ENCODE measurements at places on chromosomes 3 and 15.

DNA sequence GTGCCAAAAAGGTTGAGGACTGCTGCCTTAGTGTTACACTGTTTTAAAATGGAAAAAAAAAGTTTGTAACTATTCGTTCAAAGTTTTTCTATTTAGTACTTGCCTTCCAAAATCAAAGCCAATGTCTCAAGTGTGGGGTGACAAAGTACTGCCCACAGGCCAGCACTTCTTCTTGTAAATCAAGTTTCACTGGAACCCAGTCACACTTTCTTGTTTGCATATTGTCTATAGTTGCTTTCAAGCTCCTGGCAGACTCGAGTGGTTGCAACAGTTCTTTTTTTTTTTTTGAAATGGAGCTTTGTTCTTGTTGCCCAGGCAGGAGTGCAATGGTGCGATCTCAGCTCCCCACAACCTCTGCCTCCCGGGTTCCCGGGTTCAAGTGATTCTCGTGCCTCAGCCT, 75.3 kb upstream of the RPL35A start:
- no peak for DNase-seq

GRCh38 chr3:105905328-105905727, 36.5 kb upstream of the CBLB start:
- DNase-seq = no peak

- DNase-seq = no peak
These were observed 3.2 kb downstream of the DTWD1 start for GRCh38 chr15:49624056-49624455.

DNA sequence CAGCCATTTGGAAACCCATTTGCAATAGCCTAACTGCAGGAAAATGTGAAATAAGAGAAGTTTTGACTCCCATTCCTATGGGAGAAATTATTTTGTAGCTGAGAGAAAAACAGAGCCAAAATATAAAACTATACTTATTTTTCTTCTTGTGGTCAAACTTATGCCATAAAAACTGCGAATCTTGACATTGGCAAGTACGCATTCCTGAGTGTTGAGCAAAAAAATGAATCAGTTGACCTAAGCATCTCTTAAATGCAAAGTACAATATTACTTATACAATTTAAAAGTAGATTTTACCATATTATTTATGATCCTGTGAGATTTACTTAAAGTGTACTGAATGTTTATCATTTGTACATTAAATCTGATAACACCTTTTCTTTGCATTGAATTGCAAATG, 50.1 kb upstream of the CMC1 start:
- DNase-seq = no peak

GRCh38 chr3:180341516-180341915, 260.4 kb upstream of the TTC14 start:
- no peak for DNase-seq

DNA sequence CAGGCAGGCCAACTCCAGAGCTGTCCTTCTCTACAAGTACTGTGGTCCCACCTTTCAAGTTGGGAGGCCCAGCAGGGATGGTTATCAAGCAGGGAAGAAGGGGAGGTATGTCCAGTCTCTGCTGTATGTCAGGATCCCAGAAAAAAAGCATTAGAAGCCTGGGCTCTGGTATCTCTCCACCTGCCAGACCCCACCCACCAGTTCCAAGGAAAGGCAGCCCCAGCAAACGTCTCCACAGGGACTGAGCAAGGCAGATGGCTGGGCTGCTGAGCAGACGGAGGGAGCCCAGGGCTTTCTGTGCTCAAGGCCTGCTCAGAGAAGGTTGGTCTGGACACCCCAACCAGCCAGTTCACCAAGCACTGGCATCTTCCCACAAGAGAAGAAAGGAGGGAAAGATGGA, 287.8 kb downstream of the XXYLT1 start:
- no peak for DNase-seq

GRCh38 chr3:11014253-11014652, 21.7 kb downstream of the SLC6A1 start:
- DNase-seq = no peak

DNA sequence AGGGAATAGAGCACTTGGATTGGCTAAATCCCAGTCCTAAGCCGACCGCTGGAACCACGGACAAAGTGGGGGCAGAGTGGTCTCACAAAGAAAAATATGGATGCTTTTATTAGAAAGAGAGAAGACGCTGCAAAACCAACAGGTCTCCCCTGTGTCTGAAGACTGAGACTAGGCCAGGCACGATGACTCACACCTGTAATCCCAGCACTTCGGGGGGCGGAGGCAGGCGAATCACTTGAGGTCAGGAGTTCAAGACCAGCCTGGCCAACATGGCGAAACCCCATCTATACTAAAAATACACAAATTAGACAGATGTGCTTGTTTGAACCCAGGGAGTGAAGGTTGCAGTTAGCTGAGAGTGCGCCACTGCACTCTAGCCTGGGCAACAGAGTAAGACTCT, 61.8 kb downstream of the ZDHHC19 start:
- no peak for DNase-seq

- DNase-seq = no peak
These were observed 138.9 kb upstream of the COL8A1 start for GRCh38 chr3:99499235-99500158.

DNA sequence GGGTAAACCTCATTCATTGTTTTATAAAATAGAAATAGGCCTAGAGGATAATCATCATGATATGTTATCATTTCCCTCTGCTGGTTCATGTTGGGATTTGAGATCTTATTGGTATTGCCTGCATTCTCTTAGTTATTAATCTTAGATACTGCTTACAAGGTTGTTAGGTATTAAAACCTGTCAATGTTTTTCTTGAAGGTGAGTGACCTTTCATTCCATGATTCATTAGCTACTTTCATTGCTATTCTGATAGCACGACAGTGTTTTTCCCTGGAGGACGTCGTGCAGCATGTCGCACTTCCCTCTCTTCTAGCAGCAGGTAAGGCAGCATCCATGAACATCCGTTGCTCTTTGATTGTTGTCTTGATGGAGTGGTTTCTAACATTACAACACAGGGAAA, 17.1 kb downstream of the P2RY12 start:
- DNase-seq = no peak

DNA sequence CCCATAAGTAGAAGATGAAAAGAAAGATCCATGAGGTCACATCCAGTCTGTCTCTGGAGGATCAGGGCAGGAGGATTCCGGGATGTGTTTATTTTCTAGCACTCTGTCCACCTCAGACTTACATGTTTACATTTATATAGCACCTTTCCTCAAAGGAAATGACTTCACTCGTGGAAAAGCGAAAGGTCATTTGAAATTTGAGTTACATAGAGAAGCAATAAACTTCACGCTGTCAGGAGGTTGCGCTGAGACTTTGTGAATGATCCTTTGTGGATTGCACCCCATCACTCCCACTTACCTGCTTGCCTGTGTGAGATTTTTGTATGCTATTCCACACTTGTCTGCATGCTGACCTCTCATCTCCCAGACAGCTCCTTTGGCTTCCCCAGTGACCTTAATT, 540.5 kb downstream of the AGBL1 start:
- DNase-seq = no peak

- DNase-seq = no peak
These were observed 248.9 kb downstream of the SLCO3A1 start for GRCh38 chr15:92102395-92102755.

DNA sequence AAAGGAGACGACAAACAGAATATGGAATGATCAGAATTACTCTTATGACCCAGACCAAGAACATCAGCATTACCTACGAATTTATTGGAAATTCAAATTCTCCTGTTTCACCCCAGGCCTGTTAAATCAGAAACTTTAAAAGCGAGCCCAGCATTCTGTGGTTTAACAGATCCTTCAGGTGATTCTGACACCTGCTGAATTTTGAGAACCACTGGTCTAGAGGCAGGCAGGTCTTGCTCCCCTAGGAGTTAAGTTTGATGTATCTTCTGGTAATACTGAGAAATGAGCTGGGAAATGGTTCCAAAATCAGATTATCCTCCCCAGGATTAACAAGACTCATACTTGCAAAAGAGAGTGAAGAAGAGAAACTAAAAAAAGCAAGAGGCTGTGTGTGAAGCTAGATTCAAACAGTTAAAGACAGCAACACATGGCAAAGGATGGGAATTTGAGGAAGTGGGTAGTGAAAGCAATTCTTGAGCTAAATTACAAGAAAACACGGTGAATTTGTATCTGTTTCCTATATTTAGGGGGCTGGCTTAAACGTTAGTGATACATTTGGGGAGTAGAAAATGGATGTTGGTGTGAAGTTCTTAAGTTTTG, 66.0 kb downstream of the FLNB start:
- no peak for DNase-seq

DNA sequence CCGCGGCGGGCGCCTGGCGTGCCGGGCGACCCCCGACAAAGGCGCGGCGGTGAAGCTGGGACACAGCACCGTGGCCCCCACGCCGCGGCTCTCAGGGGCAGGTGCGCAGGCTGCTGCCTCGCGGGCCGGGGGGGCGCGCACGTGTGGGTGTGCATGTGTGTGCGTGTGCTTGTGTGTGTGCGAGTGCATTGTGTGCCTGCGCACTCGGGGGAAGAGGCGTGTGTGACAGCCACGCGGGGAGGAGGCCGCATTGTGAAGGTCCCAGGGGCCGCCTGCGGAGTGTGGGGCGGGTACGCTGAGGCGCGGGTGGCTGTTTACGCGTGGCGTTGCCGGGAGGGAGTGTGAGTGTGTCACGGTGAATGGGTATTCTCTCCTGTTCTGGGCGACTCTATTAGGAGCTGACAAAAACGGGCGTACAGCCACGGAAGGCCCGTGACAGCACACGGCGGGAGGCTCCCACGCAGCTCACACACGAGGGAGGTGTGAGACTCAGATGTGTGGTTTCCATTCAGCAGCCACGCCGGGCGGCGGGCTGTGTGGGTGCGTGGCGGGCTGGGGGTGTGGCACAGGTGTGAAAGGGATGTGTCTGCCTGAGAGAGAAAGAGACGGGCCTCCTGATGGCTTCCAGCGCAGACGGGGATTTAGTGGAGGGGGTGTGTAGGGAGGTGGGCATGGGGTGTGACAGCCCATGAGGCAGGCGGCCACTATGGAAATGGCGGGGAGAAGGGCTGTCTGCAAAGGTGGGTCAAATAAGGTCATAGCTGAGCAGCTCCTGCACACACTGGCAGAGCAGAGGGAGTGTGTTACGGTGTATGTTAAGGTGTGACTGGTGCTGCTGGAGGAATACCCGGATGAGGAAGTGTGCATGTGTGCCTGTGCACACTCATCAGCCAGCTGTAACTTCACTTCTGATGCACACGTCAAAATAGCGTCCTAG, 750 bp downstream of the PODXL2 start:
- DNase-seq = no peak

- DNase-seq = peak; percentile 95
These were observed 43.5 kb downstream of the CEMIP start for GRCh38 chr15:80822676-80823075.

DNA sequence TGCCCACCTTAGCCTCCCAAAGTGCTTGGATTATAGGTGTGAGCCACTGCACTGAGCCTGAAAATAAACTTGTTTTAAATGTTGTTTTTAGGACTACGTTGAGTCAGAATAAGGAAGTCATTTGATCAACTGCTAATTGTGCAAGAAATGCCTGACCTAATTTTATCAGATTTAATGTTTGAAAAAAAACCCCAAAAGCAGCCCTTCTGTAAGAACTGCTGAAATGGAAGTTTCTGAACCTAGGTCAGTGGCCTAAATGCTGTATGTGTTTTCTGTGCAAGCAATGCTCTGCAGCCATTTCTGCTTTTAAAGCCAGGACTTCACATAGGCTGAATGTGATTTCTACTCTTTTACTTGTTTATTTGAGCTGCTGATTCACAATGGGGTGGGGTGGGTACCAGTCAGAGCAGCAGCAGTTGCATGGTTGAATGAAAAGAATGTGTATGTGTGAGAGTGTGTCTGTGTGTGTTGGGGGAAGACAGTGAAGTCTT, 6.6 kb downstream of the GPX1 start:
- DNase-seq = no peak

- no peak for DNase-seq
These were observed 157.2 kb downstream of the CADPS start for GRCh38 chr3:62718011-62718410.

- DNase-seq = no peak
These were observed 52.2 kb upstream of the HEG1 start for GRCh38 chr3:125107861-125108567.

DNA sequence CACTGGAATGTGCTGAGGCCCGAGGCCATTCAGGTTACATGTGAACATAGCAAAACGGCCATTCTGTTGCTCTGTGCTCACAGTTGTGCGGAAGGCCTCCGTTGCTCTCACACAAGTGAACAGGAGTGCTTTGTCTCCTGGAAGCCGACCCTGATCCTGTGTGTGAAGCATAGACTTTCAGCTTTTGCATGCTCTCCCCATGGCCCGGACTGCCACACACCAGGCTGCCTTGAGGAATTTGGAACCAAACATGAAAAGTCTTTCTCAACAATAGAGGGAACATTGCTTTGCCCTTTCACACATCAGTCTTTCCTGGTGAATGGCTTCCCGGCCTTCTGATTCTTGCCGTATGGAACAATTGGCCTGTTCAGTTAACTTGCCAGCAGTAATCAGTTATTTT, 154.8 kb upstream of the LRIG1 start:
- no peak for DNase-seq

DNA sequence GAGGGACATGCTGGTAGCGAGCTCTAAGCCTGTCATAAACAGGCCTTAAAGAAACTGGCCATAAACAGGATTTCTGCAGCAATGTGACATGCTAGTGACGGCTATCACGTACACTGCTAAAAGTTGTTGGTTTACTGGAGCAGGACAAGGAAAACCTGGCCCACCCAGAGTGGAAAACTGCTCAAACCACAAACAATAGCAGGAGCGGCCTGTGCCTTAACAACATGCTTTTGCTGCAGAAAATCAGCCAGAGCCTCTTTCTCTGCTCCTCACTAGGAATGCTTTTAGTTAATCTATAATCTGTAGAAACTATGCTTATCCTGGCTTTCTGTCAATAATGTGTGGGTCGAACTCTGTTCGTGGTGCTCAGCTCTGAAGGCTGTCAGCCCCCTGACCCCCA, 202.9 kb upstream of the UBE3A start:
- DNase-seq = no peak

DNA sequence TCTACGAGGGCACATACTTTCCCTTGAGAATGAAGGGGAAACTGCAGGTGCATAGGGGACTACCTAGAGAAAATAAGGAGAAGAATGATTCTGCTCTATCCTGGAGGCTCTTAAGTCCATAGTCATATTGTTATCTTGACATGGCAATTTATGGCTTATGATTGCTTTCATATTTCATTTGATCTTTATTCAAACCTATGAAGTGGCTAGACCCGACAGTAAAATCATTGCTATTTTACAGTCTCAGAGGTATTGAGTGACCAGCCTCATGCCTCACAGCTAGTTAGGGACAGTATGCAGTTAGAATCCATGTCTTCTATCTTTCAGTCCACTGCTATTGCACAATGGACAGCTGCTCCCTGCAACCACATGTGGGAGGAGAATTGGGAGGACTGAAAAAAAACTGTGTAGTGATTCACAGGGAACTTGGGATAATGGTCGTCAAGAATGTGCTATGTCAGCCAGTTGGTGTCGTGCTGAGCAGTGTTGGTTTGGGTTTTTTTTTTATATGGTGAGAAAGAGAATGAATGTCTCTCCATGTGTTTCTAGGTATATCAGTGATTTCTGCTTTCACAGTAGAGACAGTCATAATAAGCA, 63.2 kb upstream of the SPPL2A start:
- DNase-seq = no peak

- DNase-seq = no peak
These were observed 594.1 kb downstream of the FGF12 start for GRCh38 chr3:192133271-192133670.

GRCh38 chr15:40334541-40334940, 6.2 kb downstream of the CCDC9B start:
- no peak for DNase-seq

GRCh38 chr3:32684029-32684799, 774 bp upstream of the CNOT10 start:
- DNase-seq = peak; percentile 2

- no peak for DNase-seq
These were observed 162.9 kb upstream of the FAM3D start for GRCh38 chr3:58829321-58830000.

GRCh38 chr3:140265302-140265701, 330.3 kb downstream of the CLSTN2 start:
- no peak for DNase-seq

Measured in cerebellar nuclear complex (tissue), 1 donor.